ENCODE measurements at places on chromosomes 7 and 10. TPM values are rescaled to one million over a fixed set of nuclear protein-coding genes. Genes with fewer than 3 reads are reported as not detected.

Gene TMEM213
- not detected for total RNA-seq

- H3K4me3 ChIP-seq: no peak overlapping the region
- no peaks in the 10 kb centered on the region for H3K27me3 ChIP-seq
- peak; percentile 40 for DNase-seq
- no peaks in the 10 kb centered on the region for H3K36me3 ChIP-seq
- H3K27ac ChIP-seq: no peak overlapping the region
- H3K4me1 ChIP-seq: no peaks in the 10 kb centered on the region
These were observed 6.4 kb upstream of the GPR22 start for GRCh38 chr7:107463139-107464078.

DNA sequence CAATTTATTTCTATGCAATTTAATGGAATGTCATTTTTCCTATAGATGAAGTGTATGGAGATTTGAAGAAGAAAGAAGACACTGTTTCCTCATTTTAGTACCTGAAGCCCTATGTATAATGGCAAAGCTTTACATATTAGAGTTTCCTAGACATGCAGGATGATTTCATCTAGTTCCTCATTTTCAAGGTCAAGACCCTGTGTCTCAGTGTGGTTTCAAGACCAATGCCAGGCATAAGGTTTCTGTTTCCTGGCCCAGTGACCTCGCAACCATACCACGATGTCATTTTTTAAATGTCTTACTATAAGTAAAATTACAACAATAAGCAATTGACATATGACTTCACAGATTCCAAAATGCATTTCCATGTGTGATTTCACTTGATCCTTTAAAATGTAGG is 336.5 kb upstream of the PRKCQ start:
- no peak for DNase-seq
- no peak overlapping the region for H3K4me3 ChIP-seq
- H3K27me3 ChIP-seq: peaks cover under 1% of the 10 kb centered on the region
- H3K4me1 ChIP-seq: peaks cover 5% of the 10 kb centered on the region
- no peak overlapping the region for H3K27ac ChIP-seq
- H3K36me3 ChIP-seq: no peaks in the 10 kb centered on the region

DNA sequence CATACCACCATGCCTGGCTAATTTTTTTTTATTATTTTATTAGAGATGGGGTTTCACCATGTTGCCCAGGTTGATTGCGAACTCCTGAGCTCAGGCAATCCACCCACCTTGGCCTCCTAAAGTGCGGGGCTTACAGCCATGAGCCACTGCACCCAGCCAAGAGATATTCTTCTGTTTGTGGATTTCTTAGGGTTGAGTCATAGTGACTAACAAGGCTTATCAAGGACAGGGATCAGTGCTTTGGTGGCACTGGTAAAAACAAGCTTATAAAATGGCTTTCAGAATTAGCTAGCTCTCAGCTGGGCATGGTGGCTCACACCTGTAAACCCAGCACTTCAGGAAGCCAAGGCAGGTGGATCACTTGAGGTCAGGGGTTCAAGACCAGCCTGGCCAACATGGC is 122.4 kb downstream of the ZNF248 start:
- H3K4me1 ChIP-seq: no peaks in the 10 kb centered on the region
- no peak for DNase-seq
- H3K27ac ChIP-seq: no peak overlapping the region
- no peak overlapping the region for H3K4me3 ChIP-seq
- H3K27me3 ChIP-seq: peaks cover 11% of the 10 kb centered on the region

DNA sequence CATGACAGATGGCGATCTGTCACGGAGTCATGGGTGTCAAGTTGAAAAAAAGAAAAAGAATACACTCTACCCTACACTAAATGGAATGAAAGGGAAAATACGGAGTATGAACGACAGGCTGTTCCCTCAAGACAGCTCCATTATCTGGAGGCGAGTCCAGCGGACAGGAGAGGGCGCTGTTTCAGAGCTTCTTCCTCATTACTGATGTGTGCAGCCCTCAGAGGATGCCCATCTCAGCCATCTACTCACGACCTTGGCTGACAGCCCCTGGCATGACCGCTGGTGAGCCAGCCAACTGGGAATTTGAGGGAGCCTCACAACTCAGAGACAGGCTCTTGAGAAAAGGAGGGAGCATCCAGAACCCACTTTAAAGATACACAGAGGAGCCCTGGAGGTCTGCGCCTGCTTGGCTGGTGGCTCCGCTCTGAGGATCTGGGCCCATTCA is 49.6 kb upstream of the SMNDC1 start:
- H3K4me1 ChIP-seq: peaks cover 34% of the 10 kb centered on the region
- no peaks in the 10 kb centered on the region for H3K36me3 ChIP-seq
- peak; percentile 83 for DNase-seq
- peaks cover 5% of the 10 kb centered on the region for H3K27me3 ChIP-seq
- no peak overlapping the region for H3K27ac ChIP-seq
- no peak overlapping the region for H3K4me3 ChIP-seq

GRCh38 chr10:55966101-55966500 is 395.0 kb downstream of the ZWINT start:
- no peak for DNase-seq
- H3K36me3 ChIP-seq: no peaks in the 10 kb centered on the region
- H3K27me3 ChIP-seq: peaks cover 4% of the 10 kb centered on the region
- no peak overlapping the region for H3K4me3 ChIP-seq

- no peaks in the 10 kb centered on the region for H3K27me3 ChIP-seq
- no peak for DNase-seq
- H3K4me3 ChIP-seq: no peak overlapping the region
These were observed 106.8 kb downstream of the ANK3 start for GRCh38 chr10:60282771-60283353.

DNA sequence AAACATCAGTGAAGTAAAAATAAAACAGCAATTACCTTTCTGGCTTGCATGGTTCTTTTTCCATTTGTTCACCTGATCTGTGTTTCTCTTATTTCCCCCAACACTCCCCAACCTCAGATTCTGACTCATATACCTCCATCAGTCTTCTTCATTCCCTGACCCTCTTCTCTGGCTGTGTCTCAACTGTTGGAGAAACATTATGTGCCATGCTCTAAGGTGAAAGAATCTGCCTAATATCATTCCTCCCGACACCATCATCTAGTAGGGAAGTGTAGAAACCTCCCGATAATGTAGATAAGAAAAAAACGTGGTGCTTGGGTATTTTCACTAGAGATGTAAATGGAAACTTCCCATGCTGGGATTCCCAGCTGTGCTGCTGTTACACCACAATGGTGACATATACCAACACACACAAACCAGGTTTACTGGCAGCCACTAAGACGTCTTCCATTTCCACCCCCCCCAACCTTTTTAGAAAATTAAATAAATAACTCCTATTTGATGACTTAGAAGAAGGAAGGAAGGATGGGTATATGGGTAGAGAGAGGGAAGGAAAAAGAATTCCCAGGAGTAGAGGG is 63.4 kb downstream of the OSBPL3 start:
- no peaks in the 10 kb centered on the region for H3K27me3 ChIP-seq
- H3K4me1 ChIP-seq: no peaks in the 10 kb centered on the region
- no peaks in the 10 kb centered on the region for H3K36me3 ChIP-seq
- no peak for DNase-seq
- H3K27ac ChIP-seq: no peak overlapping the region

- H3K36me3 ChIP-seq: no peaks in the 10 kb centered on the region
- peaks cover 2% of the 10 kb centered on the region for H3K27me3 ChIP-seq
- H3K4me3 ChIP-seq: no peak overlapping the region
- no peaks in the 10 kb centered on the region for H3K4me1 ChIP-seq
- DNase-seq: peak; percentile 76
These were observed 236.3 kb upstream of the ANKRD30A start for GRCh38 chr10:36888925-36889573.

GRCh38 chr10:116105264-116105663 is 167.7 kb downstream of the GFRA1 start:
- peaks cover 2% of the 10 kb centered on the region for H3K27me3 ChIP-seq
- H3K27ac ChIP-seq: no peak overlapping the region
- no peak overlapping the region for H3K4me3 ChIP-seq
- no peaks in the 10 kb centered on the region for H3K4me1 ChIP-seq
- H3K36me3 ChIP-seq: no peaks in the 10 kb centered on the region
